ENCODE measurements at places on chromosomes 3 and 15.

GRCh38 chr3:143416229-143416628, 296.7 kb downstream of the CHST2 start:
- no peak overlapping the region for H3K4me3 ChIP-seq
- no peaks in the 10 kb centered on the region for H3K4me1 ChIP-seq
- no peaks in the 10 kb centered on the region for H3K27me3 ChIP-seq

GRCh38 chr15:27219636-27220035, 248.7 kb downstream of the GABRG3 start:
- no peaks in the 10 kb centered on the region for H3K36me3 ChIP-seq
- no peaks in the 10 kb centered on the region for H3K4me1 ChIP-seq
- no peak for DNase-seq
- no peak overlapping the region for H3K4me3 ChIP-seq
- no peak overlapping the region for H3K27ac ChIP-seq

DNA sequence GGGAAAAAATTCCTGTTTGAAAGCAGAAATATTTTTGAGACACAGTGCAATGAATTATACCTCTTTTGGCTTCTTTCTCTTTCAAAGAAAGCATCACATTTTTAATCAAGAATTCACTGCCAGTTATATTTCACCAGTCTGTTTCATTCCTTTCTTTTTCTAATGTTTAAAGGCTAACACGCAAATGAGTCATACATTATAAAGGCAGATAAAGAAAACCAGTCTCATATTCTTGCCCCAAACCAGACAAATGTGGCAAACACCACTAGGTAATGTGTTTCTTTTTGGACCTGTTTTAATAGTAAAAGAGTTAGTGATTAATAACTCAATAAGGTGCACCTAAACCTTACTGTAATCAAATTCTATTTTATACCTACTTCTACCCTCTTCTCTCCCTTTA, 83.8 kb downstream of the PLOD2 start:
- no peaks in the 10 kb centered on the region for H3K4me1 ChIP-seq
- no peak overlapping the region for H3K27ac ChIP-seq
- H3K36me3 ChIP-seq: no peaks in the 10 kb centered on the region
- H3K27me3 ChIP-seq: no peaks in the 10 kb centered on the region
- no peak for DNase-seq

DNA sequence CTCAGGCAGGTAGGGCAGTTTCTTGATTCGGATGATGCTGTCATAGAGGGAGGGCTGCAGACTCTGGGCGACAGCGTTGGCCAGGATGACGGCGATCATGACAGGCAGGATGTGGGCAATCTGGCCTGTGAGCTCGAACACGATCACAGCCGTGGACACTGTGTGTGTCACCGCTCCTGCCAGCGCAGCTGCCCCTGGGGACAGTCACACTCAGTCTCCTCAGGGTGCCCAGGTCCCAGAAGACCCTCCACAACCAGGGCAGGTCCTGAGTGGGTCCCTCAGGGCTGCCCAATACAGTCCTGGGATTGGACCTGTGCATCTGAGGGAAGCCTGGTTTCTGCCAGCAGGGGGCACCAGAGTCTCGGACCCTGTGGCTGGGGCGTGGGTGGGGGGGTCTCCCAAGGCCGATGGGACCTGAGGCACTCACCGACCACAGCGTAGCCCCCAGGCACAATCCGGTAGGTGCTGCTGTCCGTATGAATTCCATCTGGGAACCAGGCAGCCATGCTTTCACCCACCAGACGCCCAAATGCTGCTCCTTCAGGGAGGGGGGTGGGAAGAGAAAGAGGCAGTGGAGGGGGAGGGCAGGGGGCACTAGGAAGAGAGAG, 7.2 kb downstream of the CLCN2 start:
- DNase-seq: no peak
- H3K4me1 ChIP-seq: peaks cover 15% of the 10 kb centered on the region
- no peak overlapping the region for H3K27ac ChIP-seq
- no peaks in the 10 kb centered on the region for H3K27me3 ChIP-seq
- H3K36me3 ChIP-seq: peaks cover 10% of the 10 kb centered on the region

- no peak within 1 kb of the TSS for H3K27ac ChIP-seq
- no peak within 1 kb of the TSS for H3K4me3 ChIP-seq
- H3K27me3 ChIP-seq: no peaks in the 10 kb centered on the region
- no peaks in the 10 kb centered on the region for H3K4me1 ChIP-seq
- no peaks in the 10 kb centered on the region for H3K36me3 ChIP-seq
- no peak for DNase-seq
Measured at GRCh38 chr3:114178770-114179368, at the start of gene DRD3. Gene DRD3, minus strand, starts transcription at chr3:114179052. Its CDS starts 7,060 bp downstream, at chr3:114171992.

DNA sequence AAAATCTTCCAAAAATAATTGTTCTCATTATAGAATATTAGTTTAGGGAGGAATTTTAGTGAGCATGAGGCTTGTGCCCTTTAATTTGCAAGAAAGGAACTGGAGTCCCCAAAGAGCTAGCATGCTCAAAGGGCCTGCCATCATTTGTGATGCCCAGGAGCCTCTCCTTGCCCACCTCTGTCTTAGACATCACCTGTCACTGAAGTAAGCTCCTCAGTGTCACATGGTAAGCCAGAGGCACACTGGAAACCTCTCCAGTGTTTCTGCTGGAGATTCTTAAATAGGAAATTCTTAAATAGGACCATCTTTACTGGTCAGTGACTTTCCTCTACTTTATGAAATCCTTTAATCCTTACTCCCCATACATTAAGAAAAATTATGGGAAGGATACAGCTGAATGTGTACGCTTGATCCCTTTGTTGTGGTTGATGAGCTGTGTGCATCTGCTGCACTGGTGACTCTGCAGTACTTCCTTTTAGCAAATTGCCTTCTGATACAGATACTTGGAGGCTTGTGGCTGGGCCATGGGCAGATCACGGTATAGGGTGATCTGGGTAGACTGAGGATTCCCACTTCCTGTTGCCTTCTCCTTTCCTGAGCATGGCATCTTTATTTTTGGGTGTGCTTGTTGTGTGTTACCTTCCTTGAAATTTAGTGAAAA, 197.4 kb downstream of the KLHL25 start:
- no peak overlapping the region for H3K4me3 ChIP-seq
- peaks cover 14% of the 10 kb centered on the region for H3K4me1 ChIP-seq
- H3K36me3 ChIP-seq: peaks cover 3% of the 10 kb centered on the region
- no peaks in the 10 kb centered on the region for H3K27me3 ChIP-seq

- H3K36me3 ChIP-seq: no peaks in the 10 kb centered on the region
- no peak for DNase-seq
- peaks cover 8% of the 10 kb centered on the region for H3K4me1 ChIP-seq
- no peak overlapping the region for H3K4me3 ChIP-seq
- no peak overlapping the region for H3K27ac ChIP-seq
Measured at GRCh38 chr3:154730186-154730585, 300.2 kb upstream of the GPR149 start.

- no peaks in the 10 kb centered on the region for H3K27me3 ChIP-seq
- H3K4me1 ChIP-seq: peaks cover 18% of the 10 kb centered on the region
- no peak overlapping the region for H3K27ac ChIP-seq
- no peaks in the 10 kb centered on the region for H3K36me3 ChIP-seq
Measured at GRCh38 chr3:128994581-128995546, 988 bp upstream of the CFAP92 start.

GRCh38 chr3:44950275-44950734, 25.7 kb downstream of the ZDHHC3 start:
- no peak overlapping the region for H3K27ac ChIP-seq
- H3K36me3 ChIP-seq: peaks cover 7% of the 10 kb centered on the region
- no peaks in the 10 kb centered on the region for H3K27me3 ChIP-seq

DNA sequence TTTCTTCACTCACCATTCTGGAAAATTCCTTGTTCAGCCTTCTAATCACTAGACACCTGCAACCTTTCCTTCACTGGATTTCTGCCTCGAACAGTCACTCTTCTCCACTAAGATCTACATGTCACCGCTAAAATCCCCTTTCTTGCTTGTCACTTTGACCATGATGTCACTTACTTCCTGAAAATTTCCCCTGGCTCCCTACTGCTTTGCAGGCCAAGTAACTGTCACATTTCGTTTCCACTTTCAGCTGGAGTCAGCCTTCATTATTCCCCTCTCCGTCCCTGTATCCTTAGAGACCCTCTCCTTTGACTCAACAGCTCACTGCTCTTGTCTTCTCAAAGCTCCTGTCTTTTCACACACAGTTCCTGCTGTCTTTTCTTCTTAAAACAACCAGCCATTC, 15.9 kb downstream of the CHL1 start:
- H3K27me3 ChIP-seq: no peaks in the 10 kb centered on the region
- DNase-seq: no peak
- H3K4me3 ChIP-seq: no peak overlapping the region
- no peak overlapping the region for H3K27ac ChIP-seq
- peaks cover 2% of the 10 kb centered on the region for H3K4me1 ChIP-seq

GRCh38 chr3:117586161-117586560, 876.6 kb downstream of the TUSC7 start:
- DNase-seq: no peak
- no peak overlapping the region for H3K27ac ChIP-seq
- H3K36me3 ChIP-seq: no peaks in the 10 kb centered on the region
- no peak overlapping the region for H3K4me3 ChIP-seq
- no peaks in the 10 kb centered on the region for H3K27me3 ChIP-seq
- H3K4me1 ChIP-seq: no peaks in the 10 kb centered on the region

GRCh38 chr3:111676211-111677006, 81.3 kb upstream of the ZBED2 start:
- no peak overlapping the region for H3K4me3 ChIP-seq
- no peaks in the 10 kb centered on the region for H3K36me3 ChIP-seq
- no peak overlapping the region for H3K27ac ChIP-seq
- peaks cover 30% of the 10 kb centered on the region for H3K4me1 ChIP-seq

DNA sequence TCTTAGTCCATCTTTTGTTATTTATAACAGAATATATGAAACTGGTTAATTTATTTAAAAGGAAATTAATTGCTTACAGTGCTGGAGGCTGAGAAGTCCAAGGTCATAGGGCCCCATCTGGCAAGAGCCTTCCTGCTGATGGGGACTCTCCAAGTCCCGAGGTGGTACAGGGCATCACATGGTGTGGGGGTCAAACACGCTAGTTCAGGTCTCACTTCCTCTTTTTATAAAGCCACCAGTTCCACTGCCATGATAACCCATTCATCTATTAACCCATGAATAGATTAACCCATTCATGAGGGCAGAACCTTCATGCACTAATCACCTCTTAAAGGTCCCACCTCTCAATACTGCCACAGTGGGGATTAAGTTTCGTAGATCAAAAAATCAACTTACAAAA, 659.3 kb downstream of the NAALADL2 start:
- no peaks in the 10 kb centered on the region for H3K36me3 ChIP-seq
- H3K4me1 ChIP-seq: no peaks in the 10 kb centered on the region
- no peak overlapping the region for H3K27ac ChIP-seq
- no peak for DNase-seq

DNA sequence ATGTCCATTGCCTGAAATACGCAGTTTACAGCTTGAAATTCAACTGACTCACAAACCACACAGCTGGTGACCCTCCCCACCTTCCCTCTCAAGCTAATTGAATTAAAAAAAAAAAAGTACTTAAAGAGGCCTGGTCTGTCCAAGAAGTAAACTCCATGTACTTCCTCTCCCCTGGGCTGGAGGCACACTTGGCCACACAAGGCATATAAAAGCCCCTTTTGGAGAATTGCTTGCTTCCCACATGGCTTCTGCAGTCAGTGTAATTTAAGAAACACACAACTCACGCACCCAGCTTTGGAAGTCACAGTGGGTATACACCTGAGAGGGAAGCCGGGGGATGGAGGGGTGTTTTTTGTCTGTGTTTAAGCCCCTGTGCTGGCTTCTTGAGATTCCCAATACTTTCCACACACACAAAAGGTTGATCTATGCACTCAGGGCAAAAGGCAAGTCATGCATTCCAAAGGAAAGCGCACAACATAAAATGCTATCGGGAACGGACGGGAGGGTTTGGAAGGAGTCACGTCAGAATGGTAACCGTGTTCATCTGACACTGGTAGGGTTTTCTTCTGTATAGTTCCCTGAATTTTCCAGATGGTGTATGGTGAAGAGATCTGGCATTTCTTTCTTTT, 106.6 kb upstream of the ALDH1A3 start:
- H3K4me1 ChIP-seq: no peaks in the 10 kb centered on the region
- no peak for DNase-seq
- no peaks in the 10 kb centered on the region for H3K36me3 ChIP-seq
- H3K4me3 ChIP-seq: no peak overlapping the region
- H3K27ac ChIP-seq: no peak overlapping the region
- no peaks in the 10 kb centered on the region for H3K27me3 ChIP-seq

GRCh38 chr3:146912241-146913015, 307.3 kb upstream of the PLSCR5 start:
- H3K27me3 ChIP-seq: no peaks in the 10 kb centered on the region
- no peaks in the 10 kb centered on the region for H3K36me3 ChIP-seq
- H3K4me3 ChIP-seq: no peak overlapping the region

DNA sequence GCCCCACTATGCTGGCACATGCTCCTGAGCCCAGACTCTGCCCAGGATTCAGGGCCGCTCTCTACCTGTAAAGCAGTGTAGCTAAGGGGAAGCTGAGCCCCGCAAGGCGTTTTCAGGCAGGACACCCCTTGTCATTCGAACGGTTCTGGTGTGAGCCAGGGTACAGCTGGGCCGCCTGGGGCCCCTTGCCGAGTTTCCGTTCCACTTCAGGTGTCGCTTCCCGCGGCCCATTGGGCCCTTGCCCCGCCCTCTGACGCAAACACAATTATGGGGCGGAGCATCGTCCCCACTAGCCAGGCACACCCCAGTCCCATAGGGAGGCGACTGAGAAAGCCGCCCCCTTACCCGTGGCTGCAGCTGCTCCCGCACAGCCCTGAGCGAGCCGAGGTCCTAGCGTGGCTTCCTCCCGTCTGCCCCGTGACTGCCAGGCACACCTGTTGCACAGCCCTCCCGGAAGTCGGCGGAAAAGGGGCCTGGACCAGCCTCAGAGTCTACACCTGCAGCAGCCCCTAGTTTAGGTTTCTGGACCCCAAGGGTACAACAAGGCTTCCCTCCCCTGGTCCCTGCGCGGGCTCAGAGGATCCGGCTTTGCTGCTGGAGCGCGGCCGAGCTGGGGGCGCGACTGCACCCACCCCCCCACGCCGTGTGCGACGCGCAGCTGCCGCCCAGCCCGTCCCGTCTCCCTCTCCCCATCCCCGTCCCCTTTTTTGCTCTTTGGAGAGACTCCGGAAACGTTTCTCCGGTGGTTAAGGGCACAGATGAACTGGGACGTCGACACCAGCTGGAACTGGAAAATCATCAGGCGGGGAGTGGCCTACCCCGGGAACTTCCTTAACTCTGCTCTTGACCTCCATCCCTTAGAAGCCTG, at the start of gene PLSCR2:
Gene PLSCR2 (minus strand): TSS at position 412 of the 868 bp plus-strand sequence. CDS start 9,657 bp downstream, outside the sequence.
- H3K27me3 ChIP-seq: no peaks in the 10 kb centered on the region
- H3K36me3 ChIP-seq: no peaks in the 10 kb centered on the region
- peaks cover 14% of the 10 kb centered on the region for H3K4me1 ChIP-seq
- peak within 1 kb of the TSS; percentile 65 for H3K4me3 ChIP-seq
- peak; percentile 77 for DNase-seq
- peak within 1 kb of the TSS; percentile 81 for H3K27ac ChIP-seq

DNA sequence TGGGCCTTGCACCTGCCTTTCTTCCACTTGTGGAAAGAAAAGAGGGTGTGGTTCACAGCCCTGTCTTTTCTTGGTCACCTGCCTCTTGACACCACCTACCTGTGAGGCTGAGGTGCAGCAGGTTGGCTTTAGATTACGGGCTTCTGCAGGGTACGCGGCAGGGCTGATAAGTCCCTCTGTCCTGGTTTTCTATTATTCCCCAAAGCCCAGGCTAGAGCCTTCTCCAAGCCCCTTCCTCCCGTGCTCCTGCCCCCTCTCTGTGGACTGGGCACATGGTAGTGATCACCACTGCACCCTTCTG, 44.8 kb upstream of the HACD2 start:
- DNase-seq: no peak
- H3K27me3 ChIP-seq: no peaks in the 10 kb centered on the region
- H3K4me3 ChIP-seq: no peak overlapping the region
- H3K27ac ChIP-seq: no peak overlapping the region
- H3K4me1 ChIP-seq: peaks cover 14% of the 10 kb centered on the region
- peaks cover 9% of the 10 kb centered on the region for H3K36me3 ChIP-seq
